ENCODE measurements at places on chromosomes 3 and 15. TPM values are rescaled to one million over a fixed set of nuclear protein-coding genes. Genes with fewer than 3 reads are reported as not detected.

The GTF2A2 gene
- 27.7 TPM for total RNA-seq

The CHRD gene
- total RNA-seq: 1.9 TPM

The PARP15 gene
- 7.1 TPM for total RNA-seq

The SLC6A20 gene
- total RNA-seq: 0.41 TPM

The SLC2A2 gene
- total RNA-seq: not detected

The CPNE9 gene
- total RNA-seq: not detected

The RPS17 gene
- 1,349 TPM for total RNA-seq

The TRAT1 gene
- total RNA-seq: not detected

The GOLGA6L7 gene
- not detected for total RNA-seq

The GOLGA6L22 gene
- total RNA-seq: not detected

The ACTRT3 gene
- total RNA-seq: 2.1 TPM

The MYO5C gene
- 73.2 TPM for total RNA-seq

The CCR1 gene
- total RNA-seq: not detected

The POC1A gene
- 0.80 TPM for total RNA-seq

The ENTPD3 gene
- total RNA-seq: 2.3 TPM

The RTP2 gene
- not detected for total RNA-seq

The THAP10 gene
- not detected for total RNA-seq

The TRIM42 gene
- total RNA-seq: not detected

The ZPLD1 gene
- total RNA-seq: not detected

The DPPA2 gene
- total RNA-seq: not detected

The OSTN gene
- 0.16 TPM for total RNA-seq

The ZFYVE19 gene
- 91.6 TPM for total RNA-seq

The THSD4 gene
- 56.0 TPM for total RNA-seq

The DLL4 gene
- total RNA-seq: 14.2 TPM

The ZNF717 gene
- total RNA-seq: 2.2 TPM

The PTPN9 gene
- total RNA-seq: 36.3 TPM

The GABPB1 gene
- 9.0 TPM for total RNA-seq

The CD96 gene
- total RNA-seq: 24.3 TPM

The SLC12A8 gene
- 5.4 TPM for total RNA-seq

The IL5RA gene
- total RNA-seq: 0.95 TPM

The ANKUB1 gene
- total RNA-seq: not detected

The WDR53 gene
- total RNA-seq: 14.2 TPM

The PLSCR2 gene
- not detected for total RNA-seq

The EPHA3 gene
- not detected for total RNA-seq

The LTF gene
- total RNA-seq: 3.3 TPM

The RBP2 gene
- not detected for total RNA-seq

The DNAJA4 gene
- total RNA-seq: 40.4 TPM

The NECTIN3 gene
- total RNA-seq: 104 TPM

The FANCD2 gene
- total RNA-seq: 7.5 TPM

The HAUS2 gene
- 13.8 TPM for total RNA-seq
